ENCODE measurements at places on chromosomes 3 and 15. TPM values are rescaled to one million over a fixed set of nuclear protein-coding genes. Genes with fewer than 3 reads are reported as not detected.

The GLDN gene
- not detected for total RNA-seq

GRCh38 chr15:66760968-66761725, 59.1 kb downstream of the SMAD6 start:
- H3K27me3 ChIP-seq = peaks cover 23% of the 10 kb centered on the region
- DNase-seq = no peak

GRCh38 chr15:32944431-32944830, 226.6 kb downstream of the GREM1 start:
- H3K27me3 ChIP-seq = no peaks in the 10 kb centered on the region
- H3K27ac ChIP-seq = no peak overlapping the region
- H3K36me3 ChIP-seq = no peaks in the 10 kb centered on the region
- no peak for DNase-seq

The OCA2 gene
- not detected for total RNA-seq

DNA sequence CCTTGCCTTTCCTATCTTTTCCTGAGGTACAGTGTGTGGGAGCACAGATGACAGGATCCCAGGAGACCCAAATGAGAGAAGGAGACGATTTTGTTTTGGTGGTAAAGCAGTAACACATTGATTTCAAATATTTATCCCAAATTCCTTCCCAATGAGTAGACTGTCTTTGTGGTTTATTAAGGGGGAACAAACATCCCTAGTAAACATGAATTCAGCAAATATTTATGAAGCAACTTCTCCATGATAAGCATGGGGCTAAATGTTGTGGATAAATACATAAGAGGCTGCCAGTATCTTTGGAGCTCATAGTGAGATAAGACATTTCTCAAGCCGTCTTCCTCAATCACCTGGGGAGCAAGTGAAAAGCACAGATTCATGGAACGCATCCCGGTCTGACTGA, 460.8 kb upstream of the CFAP20DC start:
- no peak overlapping the region for H3K4me3 ChIP-seq
- H3K4me1 ChIP-seq = no peaks in the 10 kb centered on the region
- no peak for DNase-seq
- no peaks in the 10 kb centered on the region for H3K27me3 ChIP-seq
- no peaks in the 10 kb centered on the region for H3K36me3 ChIP-seq

The SLC28A1 gene
- not detected for total RNA-seq

The CGNL1 gene
- total RNA-seq = not detected

- no peaks in the 10 kb centered on the region for H3K4me1 ChIP-seq
- no peak for DNase-seq
- no peak overlapping the region for H3K27ac ChIP-seq
- peaks cover 30% of the 10 kb centered on the region for H3K36me3 ChIP-seq
- H3K4me3 ChIP-seq = no peak overlapping the region
Measured at GRCh38 chr15:29079479-29079878, 190.1 kb downstream of the NSMCE3 start.

GRCh38 chr3:197151580-197151979, 122.0 kb upstream of the MELTF start:
- no peak overlapping the region for H3K27ac ChIP-seq
- DNase-seq = no peak
- H3K4me3 ChIP-seq = no peak overlapping the region
- no peaks in the 10 kb centered on the region for H3K27me3 ChIP-seq
- no peaks in the 10 kb centered on the region for H3K4me1 ChIP-seq

DNA sequence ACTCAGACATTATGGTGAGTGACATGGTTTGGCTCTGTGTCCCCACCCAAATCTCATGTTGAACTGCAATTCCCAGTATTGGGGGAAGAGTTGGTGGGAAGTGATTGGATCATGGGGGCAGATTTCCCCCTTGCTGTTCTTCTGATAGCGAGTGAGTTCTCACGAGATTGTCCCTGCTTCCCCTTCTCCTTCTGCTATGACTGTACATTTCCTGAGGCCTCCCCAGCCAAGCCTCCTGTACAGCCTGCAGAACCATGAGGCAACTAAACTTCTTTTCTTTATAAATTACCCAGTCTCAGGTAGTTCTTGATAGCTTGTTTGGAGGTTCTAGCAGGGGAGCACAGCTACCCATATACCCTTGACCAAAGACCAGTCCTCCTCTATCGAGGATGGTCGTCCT, 45.9 kb downstream of the ADAM10 start:
- peaks cover 16% of the 10 kb centered on the region for H3K36me3 ChIP-seq
- no peaks in the 10 kb centered on the region for H3K27me3 ChIP-seq
- H3K4me1 ChIP-seq = peaks cover 5% of the 10 kb centered on the region
- no peak overlapping the region for H3K4me3 ChIP-seq

The AGBL1 gene
- total RNA-seq = not detected

- no peak overlapping the region for H3K27ac ChIP-seq
- no peaks in the 10 kb centered on the region for H3K36me3 ChIP-seq
- H3K27me3 ChIP-seq = no peaks in the 10 kb centered on the region
Measured at GRCh38 chr15:99279290-99279689, 28.0 kb downstream of the LRRC28 start.

The MELTF gene
- 1.2 TPM for total RNA-seq

The CFAP161 gene
- not detected for total RNA-seq

DNA sequence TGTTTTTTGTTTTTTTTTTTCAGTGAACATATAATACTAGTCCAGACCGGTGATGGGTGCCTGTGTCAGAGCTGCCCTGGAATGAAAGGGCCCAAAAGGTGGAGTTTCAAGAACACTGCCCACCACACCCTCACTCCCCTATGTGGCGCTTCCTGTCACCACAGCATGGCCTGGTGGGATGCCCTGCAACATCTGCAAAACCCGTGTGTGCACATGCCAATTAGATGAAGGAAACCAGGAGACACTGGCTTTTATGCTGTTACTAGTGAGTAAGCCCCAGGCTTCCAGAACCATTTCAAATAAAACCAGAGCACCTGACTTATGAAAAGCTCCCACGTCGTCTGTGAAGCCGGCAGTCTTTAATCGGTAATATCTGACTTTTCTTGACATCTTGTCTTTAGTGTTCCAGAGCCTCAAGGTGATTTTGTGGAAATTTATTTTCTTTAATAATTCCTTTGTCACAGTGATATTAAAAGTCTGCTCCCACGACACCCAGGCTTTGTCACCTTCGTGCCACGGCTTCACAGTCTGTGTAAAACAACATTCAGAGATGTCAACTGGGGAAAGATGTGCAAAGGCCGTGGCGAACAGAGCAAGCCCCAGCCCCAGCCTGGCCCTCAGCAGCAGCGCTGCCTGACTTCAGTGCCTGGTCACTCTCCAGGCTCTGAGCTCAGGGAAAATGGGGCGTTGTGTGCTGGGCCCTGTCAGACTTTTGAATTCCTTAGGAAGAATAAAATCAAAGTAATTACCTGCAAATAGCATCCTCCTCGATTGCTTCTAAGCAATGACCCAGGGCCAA, 6.4 kb downstream of the CFAP92 start:
- H3K36me3 ChIP-seq = no peaks in the 10 kb centered on the region
- H3K4me1 ChIP-seq = no peaks in the 10 kb centered on the region
- no peaks in the 10 kb centered on the region for H3K27me3 ChIP-seq
- no peak overlapping the region for H3K27ac ChIP-seq
- no peak overlapping the region for H3K4me3 ChIP-seq

GRCh38 chr3:48187579-48188265, 495 bp downstream of the CDC25A start:
- no peak for DNase-seq
- H3K27me3 ChIP-seq = no peaks in the 10 kb centered on the region
- H3K27ac ChIP-seq = no peak overlapping the region
- H3K4me1 ChIP-seq = peaks cover 18% of the 10 kb centered on the region

GRCh38 chr3:126878664-126879063, 104.3 kb upstream of the PLXNA1 start:
- no peak overlapping the region for H3K27ac ChIP-seq
- DNase-seq = no peak
- H3K4me3 ChIP-seq = no peak overlapping the region
- no peaks in the 10 kb centered on the region for H3K27me3 ChIP-seq
- no peaks in the 10 kb centered on the region for H3K4me1 ChIP-seq

Measured in CD4-positive, alpha-beta T cell (primary cell).